ENCODE measurements at places on chromosomes 12 and 14. TPM values are rescaled to one million over a fixed set of nuclear protein-coding genes. Genes with fewer than 3 reads are reported as not detected.

DNA sequence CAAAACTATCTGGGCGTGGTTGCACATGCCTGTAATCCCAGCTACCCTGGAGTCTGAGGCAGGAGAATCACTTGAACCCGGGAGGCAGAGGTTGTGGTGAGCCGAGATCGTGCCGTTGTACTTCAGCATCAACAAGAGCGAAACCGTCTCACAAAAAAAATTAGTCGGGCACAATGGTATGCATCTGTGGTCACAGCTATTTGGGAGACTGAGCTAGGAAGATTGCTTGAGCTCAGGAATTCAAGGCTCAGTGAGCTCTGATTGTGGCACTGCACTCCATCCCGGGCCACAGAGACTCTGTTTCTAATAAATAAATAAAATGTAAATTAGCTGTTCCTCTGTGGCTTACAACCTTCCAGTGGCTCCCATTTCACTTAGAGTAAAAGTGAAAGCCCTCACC is 28.0 kb downstream of the RCOR1 start:
- no peak for DNase-seq

DNA sequence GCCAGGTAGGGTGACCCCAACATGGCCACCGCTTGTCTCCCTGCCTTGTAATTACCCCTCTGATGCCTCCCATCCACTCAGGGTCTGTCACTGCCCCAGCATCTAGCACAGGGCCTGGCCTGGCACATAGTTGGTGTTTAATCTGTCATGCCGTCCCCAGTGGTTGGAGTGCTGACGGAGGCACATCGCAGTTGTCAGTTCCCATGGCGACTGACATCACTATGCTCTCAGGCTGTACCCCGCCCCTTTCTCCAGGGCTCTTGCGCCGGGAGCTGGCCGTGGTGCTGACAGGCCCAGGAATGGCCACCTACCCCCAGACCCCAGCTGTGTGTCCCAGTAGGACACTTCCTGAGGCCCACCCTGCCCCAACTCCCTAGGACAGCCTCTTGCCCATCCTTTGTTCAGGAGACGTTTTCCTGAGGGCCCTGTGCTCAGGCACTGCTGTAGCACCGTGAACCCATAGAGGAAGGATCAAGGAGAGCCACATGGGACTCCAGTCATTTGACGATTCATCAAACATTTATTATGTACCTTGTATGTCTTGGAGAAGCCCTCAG is 23.0 kb downstream of the FAM222A start:
- DNase-seq: no peak

GRCh38 chr12:102957339-102958050 is at the start of gene ASCL1:
Gene ASCL1, plus strand, starts transcription at chr12:102957674. Its CDS starts 571 bp downstream, at chr12:102958245.
- peak; percentile 31 for DNase-seq

GRCh38 chr12:88314706-88315105 is 172.6 kb downstream of the TMTC3 start:
- no peak for DNase-seq

GRCh38 chr14:89660166-89660565 is 243.1 kb upstream of the FOXN3 start:
- no peak for DNase-seq

GRCh38 chr12:56128670-56129205 is 671 bp downstream of the ESYT1 start:
- peak; percentile 23 for DNase-seq

DNA sequence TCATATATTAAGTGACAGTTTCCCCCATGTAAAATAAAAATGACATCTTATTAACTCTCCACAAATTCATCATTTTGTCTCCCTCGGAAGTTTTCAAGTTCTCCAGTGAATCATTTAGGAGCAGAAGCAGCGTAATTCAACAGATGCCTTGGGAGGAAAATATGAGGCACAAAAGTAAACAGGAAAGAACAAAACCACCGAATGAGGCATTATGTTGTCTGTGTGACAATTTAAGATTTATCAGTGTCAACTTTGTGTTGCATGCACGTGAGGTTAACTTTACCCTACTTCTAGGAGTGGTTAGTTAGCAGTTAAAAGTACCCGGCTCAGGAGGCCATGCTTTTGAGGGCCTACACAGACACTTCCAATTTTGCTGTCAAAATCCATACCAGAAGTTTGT is 258.6 kb downstream of the IPO8 start:
- no peak for DNase-seq

The TAS2R31 gene
- total RNA-seq: not detected

The MANSC4 gene
- total RNA-seq: not detected
